ENCODE measurements at places on chromosomes 13 and 19.

DNA sequence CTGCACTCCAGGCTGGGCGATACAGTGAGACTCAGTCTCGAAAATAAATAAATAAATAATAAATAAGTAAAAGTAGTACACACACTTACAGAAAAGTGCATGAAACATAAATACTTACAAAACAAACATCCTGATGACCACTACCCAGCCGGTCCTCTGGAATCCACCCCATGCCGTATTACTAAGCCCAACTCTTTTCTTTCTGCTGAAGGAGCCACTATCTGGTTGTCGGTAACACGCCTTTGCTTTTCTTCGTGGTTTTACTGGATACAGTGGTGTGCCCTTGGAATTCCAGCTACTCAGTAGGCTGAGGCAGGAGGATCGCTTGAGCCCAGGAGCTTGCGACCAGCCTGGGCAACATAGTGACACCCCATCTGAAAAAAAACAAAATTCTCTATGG is 39.4 kb downstream of the CELF5 start:
- no peak for DNase-seq

- DNase-seq = no peak
These were observed 29.7 kb downstream of the NKPD1 start for GRCh38 chr19:45130888-45131615.

DNA sequence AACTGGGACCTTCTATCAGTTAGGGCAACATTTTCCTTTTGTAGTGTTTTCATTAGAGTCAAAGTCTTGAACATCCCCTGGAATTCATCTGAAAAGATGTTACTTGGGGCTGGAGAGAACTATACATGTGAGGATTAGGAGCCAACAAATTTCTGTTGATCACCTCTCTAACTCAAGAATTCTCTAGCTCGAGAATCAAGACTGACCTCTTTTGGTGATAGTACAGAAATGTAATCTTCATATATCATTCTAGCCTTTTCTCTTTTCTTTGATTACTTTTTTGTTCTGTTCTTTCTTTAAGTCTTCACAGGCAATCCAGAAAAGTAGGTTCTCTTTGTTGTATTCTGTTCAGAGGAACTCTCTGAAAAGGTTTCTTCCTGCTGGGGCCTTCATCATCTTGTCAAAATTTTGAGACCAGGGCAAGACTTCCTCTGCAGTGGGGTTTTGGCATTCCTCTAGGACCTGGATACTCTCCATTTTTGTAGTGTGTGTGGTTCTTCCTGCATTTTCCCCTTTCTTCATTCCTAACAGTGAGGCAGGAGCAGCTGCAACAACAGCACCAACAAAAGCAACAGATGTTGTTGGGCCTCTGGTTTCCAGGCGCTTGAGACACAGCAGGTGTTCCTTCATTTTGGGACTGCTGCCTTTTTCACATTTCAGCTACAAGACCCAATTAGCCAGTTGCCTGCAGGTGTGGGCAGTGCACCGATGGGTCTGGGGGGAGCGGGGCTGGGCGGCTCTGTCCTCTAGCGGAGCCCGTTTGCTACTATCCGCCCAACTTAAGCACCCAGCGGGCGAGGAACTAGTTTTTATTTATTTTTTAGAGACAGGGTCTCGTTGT is 26.2 kb downstream of the ELF1 start:
- DNase-seq = no peak

GRCh38 chr13:66640231-66640630 is 589.9 kb downstream of the PCDH9 start:
- no peak for DNase-seq

GRCh38 chr13:58085274-58085673 is 453.7 kb downstream of the PCDH17 start:
- no peak for DNase-seq

DNA sequence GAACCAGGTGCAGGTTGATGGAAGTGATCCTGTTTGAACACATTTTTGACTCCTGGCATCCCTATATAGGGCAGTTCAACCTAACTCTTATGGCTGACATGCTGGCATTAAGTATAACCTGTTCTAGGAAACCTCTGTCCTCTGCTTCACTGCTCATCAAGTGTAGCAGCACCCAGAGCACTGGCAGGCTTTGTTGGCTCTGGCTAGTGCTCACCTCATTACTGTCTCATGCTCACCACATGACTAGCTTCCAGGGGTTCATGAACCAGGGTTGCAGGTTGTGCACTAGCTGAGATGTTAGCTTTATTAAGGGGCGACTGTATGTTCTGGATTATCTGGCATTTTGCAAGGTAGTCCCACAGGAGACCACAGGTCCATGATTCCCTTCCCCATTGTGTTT is 63.6 kb downstream of the B3GLCT start:
- no peak for DNase-seq

DNA sequence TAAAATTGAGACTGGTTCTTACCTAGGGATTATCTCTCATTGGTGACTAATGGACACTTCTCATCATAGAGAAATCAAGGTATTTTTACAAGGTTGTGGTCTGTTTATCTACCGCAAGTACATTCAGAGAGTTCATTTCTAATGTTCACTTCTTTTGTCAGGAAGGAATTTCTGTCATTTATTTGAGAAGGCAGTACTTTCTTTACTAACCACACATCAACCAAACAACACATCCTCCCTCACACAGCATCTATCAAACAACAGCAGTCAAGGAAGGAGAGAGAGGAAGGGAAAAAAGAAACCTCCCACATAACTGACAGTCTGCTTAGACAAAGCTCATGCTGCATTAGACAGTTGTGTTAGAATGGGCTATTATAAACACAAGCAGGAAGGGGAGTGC is 182.3 kb upstream of the KLF12 start:
- no peak for DNase-seq

DNA sequence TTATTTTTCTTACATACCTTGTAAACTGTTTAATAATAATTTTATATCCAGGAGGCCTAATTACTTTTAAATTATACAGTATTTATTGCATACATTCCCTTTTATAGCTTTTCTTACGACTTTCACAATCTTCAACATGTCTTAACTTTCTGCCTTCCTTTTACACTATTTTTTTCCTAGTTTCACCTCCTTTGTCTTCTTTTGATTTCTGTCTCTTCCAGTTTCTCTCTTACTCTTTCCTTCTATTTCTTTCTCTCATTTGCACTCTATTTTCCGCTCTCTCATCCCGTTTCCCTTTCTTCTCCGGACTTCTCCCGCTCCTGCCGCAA is 11.5 kb downstream of the ZNF552 start:
- DNase-seq = no peak

- DNase-seq = no peak
These were observed 74.4 kb downstream of the TNFRSF19 start for GRCh38 chr13:23644527-23645138.

GRCh38 chr19:50327013-50327412 is 2.2 kb downstream of the KCNC3 start:
- no peak for DNase-seq

DNA sequence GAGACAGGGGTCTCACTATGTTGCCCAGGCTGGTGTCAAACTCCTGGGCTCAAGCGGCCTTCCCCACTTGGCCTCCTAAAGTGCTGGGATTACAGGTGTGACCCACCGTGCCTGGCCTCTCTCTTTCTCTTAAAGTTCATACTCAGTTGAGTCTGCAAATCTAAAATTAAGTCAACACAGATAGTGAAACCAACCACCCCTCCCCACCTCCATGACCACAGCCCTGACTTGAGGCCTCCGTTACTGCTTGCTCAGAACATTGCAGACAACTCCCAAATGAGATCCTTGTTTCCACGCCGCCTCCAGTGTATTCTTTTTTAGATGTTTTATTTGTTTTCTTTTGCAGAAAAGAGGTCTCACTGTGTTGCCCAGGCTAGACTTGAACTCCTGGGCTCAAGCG is 94.4 kb downstream of the CACNA1A start:
- no peak for DNase-seq

GRCh38 chr13:79096099-79096498 is 310.0 kb downstream of the RBM26 start:
- DNase-seq = no peak

DNA sequence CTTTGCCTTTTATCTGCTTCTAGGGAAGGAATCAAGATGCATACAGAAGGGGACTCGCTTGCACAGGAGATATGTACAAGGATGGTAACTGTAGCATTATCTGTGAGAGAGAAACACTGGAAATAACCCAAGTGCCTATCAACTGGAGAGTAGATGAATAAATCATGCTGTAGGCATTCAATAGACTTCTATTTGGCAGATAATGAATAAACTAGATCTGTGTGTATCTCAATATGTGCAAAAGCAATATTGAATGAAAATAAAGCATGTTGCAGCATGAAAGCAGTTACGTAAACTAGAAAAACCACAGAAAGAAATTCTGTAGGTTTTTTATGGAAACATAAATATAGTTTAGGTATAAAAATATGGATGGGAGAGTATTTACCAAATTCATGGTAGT is 38.6 kb upstream of the RGCC start:
- no peak for DNase-seq

DNA sequence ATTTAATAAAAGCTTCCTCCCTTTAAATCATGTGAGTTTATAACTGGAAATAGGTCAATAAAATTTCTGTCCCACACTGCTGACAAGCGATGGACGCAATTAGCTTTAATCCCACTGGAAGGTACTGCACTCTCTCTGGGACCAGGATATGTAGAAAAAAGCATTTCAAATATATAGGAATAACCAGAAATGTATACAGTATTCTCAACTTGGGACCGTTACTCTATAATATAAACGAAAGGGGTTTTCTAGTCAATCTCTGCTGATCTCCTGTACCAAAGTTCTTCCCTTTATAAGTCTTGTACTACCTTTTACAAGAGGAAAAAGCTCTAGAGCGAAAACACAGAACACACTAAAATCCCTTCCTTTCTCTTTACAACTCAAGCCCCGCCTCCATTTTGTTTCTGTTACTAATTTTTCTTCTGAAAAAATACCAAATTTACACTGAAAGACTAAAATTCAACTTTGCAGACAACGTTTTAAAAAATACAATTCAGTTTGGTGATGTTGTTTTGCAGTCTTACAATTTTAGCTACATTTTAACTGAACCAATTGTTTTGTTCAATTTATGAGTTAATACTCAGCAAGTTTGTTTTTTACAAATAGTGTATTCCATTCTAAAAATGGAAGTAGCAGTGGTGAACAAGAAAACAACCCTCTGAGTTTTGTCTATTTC is 1.7 kb upstream of the USPL1 start:
- DNase-seq = no peak

GRCh38 chr13:81988567-81988966 is 1647.6 kb upstream of the SPRY2 start:
- DNase-seq = no peak

DNA sequence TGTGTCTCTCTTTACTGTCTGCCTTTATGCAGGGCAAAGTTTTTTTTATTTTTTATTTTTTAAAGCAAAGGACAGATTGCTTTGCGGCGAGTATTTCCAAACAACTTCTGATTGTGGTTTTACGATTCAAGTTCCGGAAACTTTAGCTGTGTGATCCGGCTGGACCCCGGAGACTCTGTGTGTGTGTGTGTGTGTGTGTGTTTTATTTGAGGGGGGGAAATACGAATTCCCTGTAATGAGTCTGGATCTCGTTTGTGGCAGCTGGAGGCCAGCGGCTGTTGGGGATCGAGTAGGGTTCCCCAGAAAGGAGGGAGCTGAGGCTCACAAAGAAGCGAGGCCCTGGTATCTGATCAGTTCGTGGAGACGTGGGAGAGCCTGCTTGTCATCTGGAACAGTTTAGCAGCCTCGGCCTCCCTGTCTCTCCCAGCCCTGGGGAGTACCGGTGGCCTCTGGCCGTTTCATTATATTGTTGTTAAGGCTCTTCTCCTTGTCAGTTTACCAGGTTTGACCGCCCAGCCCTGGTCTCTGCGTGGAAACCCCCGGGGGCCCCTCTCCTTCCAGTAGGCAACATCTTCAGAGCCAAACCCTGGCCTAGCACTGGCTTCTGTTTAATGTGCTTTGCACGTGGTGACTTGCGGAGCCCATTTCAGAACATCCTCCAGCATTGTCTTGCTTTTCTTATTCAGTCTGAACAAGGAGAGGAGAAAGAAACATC is 1.3 kb downstream of the FARP1 start:
- DNase-seq = no peak

DNA sequence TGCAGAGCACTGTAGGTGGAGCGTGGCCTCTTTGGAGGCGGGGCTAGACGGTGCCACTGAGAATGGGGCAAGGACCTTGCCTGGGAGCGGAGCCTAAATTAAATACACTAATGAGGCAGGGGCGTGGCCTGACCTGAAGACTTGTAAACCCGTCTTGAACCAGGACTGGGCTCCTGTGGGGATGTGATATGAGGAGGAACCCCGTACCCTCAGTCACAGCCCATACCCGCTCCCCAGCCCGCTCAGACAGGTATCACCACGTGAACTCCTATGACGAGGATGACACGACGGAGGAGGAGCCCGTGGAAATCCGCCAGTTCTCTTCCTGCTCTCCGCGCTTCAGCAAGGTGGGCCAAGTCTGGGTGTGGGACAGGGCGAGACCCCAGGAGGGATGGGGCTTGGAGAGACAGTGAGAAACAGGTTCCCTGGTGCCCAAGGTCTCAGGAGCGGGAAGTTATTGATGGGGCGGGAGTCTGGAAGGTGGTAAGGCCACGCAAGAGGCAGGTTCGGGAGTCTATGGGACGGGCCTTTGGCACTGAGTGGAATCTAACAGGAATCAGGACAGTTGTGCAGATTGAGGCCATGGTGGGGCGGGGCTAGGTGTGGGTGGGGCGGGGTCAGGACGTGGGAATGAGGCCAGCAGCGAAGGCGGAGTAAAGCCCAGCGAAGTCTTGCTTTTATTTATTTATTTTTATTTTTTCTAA is 14.7 kb downstream of the DNASE2 start:
- no peak for DNase-seq

GRCh38 chr13:90979059-90979458 is 368.4 kb upstream of the MIR17HG start:
- no peak for DNase-seq

GRCh38 chr19:16886305-16886880 is 2.4 kb upstream of the F2RL3 start:
- no peak for DNase-seq

DNA sequence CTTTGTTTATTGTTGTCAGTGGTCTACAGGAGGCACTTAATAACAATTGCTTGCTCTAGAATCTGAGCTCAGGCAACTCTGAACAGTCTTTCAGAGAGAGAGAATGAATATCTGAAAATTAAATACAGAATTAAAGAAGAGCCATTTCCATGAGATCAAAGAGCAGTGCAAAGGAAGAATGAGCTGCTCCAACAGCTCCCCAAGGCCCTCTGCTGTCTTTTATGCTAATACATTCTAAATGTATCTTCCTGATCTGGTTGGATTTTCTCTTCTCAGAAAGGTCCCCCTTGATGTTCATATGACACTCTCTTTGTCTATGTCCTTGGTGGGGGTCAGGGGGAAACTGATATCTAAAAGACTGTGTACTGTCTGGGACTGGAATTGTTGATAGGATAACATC is 1029.6 kb downstream of the PCDH9 start:
- no peak for DNase-seq

GRCh38 chr13:59545007-59545406 is 618.7 kb downstream of the DIAPH3 start:
- no peak for DNase-seq

DNA sequence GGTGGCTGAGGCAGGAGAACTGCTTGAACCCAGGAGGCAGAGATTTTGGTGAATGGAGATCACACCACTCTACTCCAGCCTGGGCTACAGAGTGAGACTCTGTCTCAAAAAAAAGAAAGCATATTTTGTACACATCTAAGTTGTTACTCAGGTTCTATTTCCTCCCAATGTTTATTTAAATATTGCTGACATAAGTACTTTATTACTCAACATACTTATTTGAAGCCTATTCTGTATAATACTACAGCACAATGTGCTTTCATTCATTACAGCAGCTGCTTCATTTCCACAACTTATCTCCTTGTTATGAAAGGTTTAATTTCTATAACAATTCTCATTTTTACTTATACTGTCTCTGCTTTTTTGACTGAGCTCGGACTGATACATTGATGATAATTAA is 495.7 kb downstream of the SLITRK1 start:
- no peak for DNase-seq

GRCh38 chr19:7516333-7516732 is 430 bp downstream of the ZNF358 start:
- DNase-seq = no peak

Data from HEK293T (cell line).